Stimulated activated CD4-positive, alpha-beta T cell treated with anti-CD3 and anti-CD28 coated beads, Interleukin-1b, Interleukin-23, amount 100 ng/mL, for 1 hour (primary cell): ENCODE measurements at places on chromosomes 5 and 9.

GRCh38 chr5:36414869-36415282 lies 113.2 kb upstream of the RANBP3L start:
- DNase-seq, result no peak

- DNase-seq, result no peak
Observed at GRCh38 chr5:43432486-43433375, 20.5 kb upstream of the CCL28 start.

- no peak for DNase-seq
Observed at GRCh38 chr5:963673-964531, 44.7 kb upstream of the NKD2 start.

- no peak for DNase-seq
Observed at GRCh38 chr9:34562135-34562745, 27.3 kb downstream of the CNTFR start.

DNA sequence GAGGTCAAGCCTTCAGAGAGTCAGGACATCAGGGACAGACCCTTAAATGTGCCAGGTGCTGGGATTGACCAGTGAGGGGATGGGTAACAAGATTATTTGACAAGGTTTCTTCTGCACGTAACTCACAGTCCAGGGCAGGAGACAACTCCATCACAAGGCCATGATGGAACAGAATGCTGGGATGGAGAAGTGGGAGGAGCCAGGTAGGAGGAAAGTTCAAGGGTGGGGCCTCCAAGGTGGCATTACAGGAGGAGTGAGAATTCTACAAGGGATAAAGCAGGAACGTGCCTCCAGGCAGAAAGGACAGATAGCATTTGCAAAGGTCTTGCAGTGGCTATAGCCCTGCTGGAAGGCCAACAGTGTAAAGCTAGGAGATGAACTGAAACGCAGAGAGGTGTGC lies 102.2 kb downstream of the FGF18 start:
- no peak for DNase-seq

- DNase-seq, result no peak
Observed at GRCh38 chr5:58649716-58650115, 66.8 kb downstream of the RAB3C start.
